ENCODE measurements at places on chromosomes 16 and 17.

- no peak for DNase-seq
Measured at GRCh38 chr17:64015447-64015846, 5.0 kb downstream of the ICAM2 start.

DNA sequence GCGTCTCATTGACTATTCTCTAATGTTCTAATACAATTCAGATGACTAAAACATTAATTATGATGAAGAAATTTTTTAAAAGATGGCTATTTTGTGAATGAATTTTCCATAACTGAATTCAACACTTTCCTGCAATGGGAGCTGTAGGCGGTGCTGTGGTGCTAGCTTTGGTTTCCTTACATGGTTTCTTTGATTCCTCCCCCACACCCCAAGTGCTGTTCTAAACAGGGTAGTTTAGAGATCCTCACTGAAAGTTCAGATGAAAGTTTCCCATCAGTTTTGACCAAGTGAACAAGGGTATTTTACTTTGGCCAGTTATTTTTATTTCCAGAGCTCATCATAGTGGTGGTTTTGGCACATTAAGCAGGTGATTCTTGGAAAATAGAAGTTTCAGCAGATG is 26.0 kb upstream of the MRC2 start:
- DNase-seq = no peak

GRCh38 chr16:11136600-11136999 is 119.4 kb downstream of the SOCS1 start:
- peak; percentile 24 for DNase-seq

DNA sequence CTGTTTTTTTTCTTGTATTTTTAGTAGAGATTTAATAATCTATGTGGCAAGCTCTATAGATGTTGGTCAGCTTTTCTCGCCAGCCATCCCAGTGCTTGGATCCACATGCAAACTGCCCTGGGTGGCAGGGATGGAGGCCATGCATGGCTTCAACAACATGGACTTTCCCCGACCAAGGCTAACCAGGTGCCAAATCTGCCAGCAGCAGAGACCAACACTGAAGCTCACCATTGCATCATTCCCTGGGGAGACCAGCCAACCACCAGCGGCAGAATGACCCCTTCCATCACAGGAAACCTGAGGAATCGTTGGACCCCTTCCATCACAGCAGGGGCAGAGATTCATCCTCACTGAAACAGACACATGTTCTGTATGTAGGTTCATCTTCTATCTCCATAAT is 27.7 kb upstream of the ERCC4 start:
- no peak for DNase-seq

DNA sequence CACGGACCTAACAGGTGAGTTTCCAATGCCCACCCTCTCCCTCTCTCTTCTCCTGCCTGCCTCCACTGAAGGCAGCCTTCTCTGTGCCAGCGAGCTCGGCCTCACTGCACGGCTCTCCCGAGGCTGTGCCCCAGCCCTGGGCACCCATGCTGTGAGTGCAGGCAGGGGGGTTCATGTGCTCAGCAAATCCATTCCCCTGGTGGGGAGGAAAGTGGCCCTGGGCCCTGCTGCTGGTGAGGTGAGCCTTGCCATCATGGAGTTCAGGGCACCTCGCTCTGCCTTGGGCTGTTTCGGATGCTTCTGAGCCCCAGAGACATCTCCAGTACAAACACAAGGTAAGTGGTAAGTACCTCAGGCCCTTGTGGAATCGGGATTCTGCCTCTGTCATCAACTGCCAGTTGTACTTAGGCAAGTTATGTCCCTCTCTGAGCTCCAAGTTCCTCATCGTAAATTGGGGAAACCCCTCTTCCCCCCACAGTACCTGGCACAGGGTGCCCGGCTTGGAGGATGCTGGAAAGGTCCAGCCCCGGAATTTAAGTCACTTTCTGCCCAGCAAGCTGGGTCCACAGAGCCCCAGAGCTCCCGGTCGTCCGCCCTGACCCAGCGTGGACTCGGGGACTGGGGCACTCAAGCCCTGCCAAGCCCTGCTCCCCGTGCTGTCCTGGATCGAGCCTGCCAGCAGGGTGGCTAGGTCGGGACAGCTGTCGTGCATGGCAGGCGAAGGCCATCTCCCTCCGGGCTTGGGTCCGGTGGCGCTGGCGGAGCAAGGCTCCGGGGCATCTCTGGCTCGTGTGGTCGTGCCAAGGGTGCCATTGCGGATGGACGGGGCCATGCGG is 684 bp upstream of the NUDT16L1 start:
- DNase-seq = peak; percentile 8

DNA sequence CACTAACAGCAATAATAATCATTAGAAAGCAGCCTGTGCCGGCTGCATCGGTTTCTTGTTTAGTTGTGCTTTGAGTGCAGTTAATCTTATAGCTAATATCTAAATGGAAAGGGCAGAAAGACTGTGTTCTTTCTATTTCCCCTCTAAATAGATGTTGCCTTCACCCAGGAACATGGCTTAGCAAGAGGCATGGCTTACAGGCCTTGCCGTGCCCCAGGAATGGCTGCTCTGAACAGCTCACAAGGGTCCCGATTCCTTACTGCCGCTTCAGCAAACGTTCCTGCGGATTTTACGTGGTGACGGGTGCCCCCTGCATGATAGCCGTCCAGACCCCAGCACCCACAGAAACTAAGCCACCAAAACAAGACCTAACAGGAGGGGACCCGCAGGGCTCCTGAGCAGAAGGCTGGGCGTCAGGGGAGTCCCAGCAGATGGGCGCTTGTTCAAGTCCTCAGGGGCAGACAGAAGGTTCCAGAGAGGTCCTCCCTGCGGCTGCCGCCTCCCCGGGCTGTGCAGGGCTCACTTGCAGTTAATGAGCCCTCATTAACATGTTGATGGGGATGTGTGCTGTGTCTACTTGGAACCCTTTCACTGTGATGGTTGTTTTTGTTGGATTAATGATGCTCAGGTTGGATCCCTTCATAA is 52.5 kb upstream of the ENPP7 start:
- no peak for DNase-seq

DNA sequence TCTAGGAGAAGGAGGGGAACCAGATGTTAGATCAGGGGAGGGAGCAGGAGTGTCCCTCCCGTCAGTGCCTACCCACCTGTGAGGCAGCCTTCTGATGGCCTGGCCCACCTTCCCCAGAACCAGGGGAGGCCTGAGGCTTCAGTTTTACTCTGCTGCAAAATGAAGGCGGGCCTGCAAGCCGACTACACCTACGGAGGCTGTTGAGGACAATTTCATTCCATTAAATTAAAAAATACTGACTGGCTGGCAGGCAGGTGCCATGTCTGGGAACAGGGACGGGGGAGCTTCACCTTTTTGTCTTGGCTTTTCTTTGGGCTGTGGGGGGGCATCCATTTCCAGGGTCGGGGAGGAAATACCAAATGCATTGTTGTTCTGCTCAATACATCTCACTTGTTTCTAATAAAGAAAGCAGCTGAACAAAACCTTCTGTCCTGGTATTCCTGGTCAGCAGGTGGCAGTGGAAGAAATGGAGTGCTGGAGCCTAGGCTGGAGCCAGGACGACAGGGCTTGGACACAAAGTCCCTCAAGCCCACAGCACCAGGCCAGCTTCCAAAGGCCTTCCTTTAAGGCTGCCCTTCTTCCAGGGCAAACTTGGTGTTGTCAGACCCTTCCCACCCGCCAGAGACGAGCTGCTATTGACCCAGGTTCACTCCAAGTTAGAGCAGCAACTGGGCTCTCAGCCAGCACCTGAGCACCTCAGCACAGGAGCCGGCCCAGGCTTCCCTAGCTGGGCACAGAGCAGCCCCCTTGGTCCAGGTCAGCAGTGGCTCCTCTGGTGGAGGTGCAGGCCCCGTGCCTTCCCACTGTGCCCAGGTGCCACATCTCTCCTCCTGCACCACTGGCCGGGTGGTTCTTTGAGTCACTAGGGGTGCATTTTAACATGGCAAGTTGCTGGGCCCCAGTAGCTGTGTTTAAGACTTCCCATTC is 23.5 kb downstream of the PLCD3 start:
- DNase-seq = no peak

DNA sequence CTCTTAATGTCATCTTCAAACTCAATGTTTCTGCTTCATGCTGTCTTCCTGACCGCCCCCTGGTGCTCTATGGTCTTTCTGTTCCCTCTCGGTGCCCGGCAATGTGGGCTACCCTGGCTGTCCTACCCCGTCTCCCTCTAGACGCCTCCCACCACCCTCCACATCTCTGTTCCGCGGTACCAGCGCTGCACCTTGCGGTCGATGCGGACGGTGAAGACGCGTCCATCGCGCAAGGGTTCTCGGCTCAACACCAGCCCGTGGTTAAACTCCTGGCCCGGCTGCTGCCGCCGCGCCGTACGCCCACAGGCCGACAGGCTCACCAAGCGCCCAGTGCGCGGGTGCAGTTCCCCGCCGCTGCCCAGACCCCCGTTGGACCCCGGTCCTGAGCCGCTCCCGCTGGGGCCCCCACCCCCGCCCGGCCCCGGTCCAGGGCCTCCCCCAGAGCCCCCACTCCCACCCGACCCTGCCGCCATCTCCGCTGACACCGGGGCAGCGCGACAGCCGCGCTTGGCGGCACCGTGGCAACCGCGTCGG is at the start of gene NEURL4:
TSS of gene NEURL4 (minus strand) at position 496 of the 534 bp plus-strand sequence. CDS start at position 473, 23 bp downstream.
- DNase-seq = peak; percentile 59

Data from mesenchymal stem cell (in vitro differentiated cells and primary cell).